NCI-H1417 (cell line): ENCODE measurements at places on chromosomes 2 and 18.

- peak; percentile 50 for DNase-seq
Measured at GRCh38 chr2:179565807-179566206, 295.6 kb downstream of the ZNF385B start.

DNA sequence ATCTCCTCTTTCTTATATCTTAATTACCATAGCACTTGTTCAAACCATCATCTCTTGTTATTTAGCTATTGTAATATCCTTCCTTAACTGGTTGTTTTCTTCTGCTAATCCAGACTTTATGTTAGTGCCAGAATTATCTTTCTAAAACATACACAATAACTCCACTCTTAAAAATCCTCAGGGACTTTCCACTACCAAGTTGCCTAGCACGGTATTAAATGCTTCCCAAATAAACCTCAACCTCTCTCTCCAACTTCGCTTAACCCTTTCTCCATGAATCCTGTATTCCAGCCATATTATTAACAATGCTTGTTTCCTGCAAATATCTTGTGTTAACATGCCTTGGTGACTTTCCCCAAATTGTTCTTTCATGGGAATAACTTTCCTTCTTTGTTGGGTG is 84.5 kb downstream of the FAM228A start:
- no peak for DNase-seq

- DNase-seq: no peak
Measured at GRCh38 chr2:68604077-68604476, 39.3 kb upstream of the PROKR1 start.

DNA sequence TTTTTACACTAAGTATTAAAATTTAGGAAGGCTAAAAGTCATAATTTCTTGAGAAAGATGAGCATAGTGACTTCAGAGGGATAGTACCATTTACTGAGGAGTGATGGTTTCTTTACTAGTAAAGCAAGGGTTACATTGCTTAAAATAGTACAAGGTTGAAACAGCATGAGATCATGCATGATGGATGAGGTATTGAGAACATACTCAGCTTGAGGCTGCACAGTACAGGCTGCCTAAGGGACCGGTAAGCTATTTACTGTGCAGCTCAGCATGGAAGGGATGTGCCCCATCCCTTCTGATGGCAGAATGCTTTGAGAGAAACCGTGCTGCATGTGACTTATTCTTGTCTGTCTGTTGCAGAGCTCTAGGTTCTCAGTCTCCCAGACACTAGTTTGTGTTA is 122.1 kb downstream of the EML6 start:
- no peak for DNase-seq

- no peak for DNase-seq
Measured at GRCh38 chr2:137797641-137798040, 166.6 kb upstream of the HNMT start.

DNA sequence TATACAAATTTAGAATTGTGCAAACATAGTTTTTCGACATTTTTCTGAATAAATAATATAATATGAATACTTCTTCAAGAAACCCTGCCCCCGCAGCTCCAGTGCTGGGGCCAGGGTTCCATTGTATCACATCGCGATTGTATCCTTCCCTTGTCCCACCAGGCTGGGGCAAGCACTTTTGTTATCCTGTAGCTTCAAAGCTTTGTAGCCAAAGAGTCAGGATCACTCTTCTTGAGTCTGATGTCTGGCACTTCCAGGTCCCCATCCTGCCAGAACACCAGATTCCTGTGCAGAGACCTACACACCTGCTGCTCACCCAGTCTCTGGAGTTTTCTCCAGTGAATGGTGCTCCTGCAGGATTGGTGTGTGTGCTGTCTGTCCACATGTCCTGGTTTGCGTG is 186.9 kb downstream of the ASB1 start:
- DNase-seq: no peak

GRCh38 chr18:72848503-72849237 is 19.1 kb downstream of the NETO1 start:
- DNase-seq: no peak

- no peak for DNase-seq
Measured at GRCh38 chr2:101267671-101268656, 15.3 kb downstream of the CNOT11 start.

GRCh38 chr2:43186679-43187374 is 39.6 kb downstream of the ZFP36L2 start:
- no peak for DNase-seq

DNA sequence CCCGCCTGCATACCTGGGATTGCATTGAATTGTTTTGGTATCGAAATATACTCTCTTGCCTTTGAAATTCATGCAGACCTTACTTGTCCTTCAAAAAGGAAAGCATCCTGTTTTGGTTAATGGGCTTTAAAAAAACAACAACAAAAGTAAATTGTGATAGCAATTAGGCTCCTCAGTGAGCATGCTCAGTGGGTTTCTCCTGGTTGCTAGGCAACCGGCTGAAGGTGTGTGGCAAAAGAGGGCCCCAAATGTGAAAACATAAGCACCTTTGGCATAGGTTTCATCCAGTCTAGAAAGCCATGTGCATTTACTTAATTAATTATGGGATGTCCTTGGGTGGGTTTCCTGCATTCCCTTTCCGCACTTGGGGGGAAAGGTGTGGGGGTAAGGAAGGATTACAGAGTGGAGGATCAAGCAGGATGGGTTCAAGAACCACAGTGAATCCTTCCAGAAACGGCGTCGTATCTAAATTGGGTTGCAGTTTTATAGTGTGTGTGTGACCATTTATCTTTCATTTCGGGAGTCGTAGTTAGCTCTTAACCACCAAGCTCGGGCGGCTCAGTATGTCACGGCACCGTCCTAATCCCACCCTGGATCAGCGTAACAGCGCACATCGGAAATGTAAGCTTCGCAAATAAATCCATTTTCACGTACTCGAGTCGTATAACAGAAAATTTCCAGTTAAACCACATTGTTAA is 274.9 kb upstream of the TCF4 start:
- no peak for DNase-seq
